ENCODE measurements at places on chromosomes 5 and 9. TPM values are rescaled to one million over a fixed set of nuclear protein-coding genes. Genes with fewer than 3 reads are reported as not detected.

The LVRN gene
- 4.0 TPM for total RNA-seq

The OLFML2A gene
- 530 TPM for total RNA-seq

The PCDHA12 gene
- total RNA-seq = 0.16 TPM

The RASGEF1C gene
- total RNA-seq = not detected

The GPR21 gene
- not detected for total RNA-seq

The PCDHA13 gene
- total RNA-seq = 0.05 TPM

The TMEM174 gene
- not detected for total RNA-seq

The POLE3 gene
- 65.9 TPM for total RNA-seq

The TLR4 gene
- total RNA-seq = 7.9 TPM

The STKLD1 gene
- total RNA-seq = 2.2 TPM

The FRMPD1 gene
- 8.4 TPM for total RNA-seq

The MED22 gene
- total RNA-seq = 37.4 TPM

The ARHGEF39 gene
- not detected for total RNA-seq

The SURF1 gene
- 27.8 TPM for total RNA-seq

The RNF183 gene
- not detected for total RNA-seq

The OR13D1 gene
- total RNA-seq = not detected

The SUSD3 gene
- not detected for total RNA-seq

The PHYHD1 gene
- 10.0 TPM for total RNA-seq

The TRIM36 gene
- total RNA-seq = 16.9 TPM

The PCDHGB3 gene
- total RNA-seq = 1.8 TPM

The PLAC8L1 gene
- total RNA-seq = 0.88 TPM

The SLC45A2 gene
- total RNA-seq = 0.05 TPM

The TSSK1B gene
- not detected for total RNA-seq

The N4BP3 gene
- 4.8 TPM for total RNA-seq

The SPINK5 gene
- total RNA-seq = not detected

The F2RL1 gene
- total RNA-seq = not detected

The LCN15 gene
- total RNA-seq = not detected

The TMEFF1 gene
- total RNA-seq = 8.0 TPM

The NPR3 gene
- total RNA-seq = 1.1 TPM

The DNM1 gene
- not detected for total RNA-seq

The PCDHB2 gene
- total RNA-seq = 20.3 TPM

The DDX4 gene
- total RNA-seq = not detected

The BNC2 gene
- 32.4 TPM for total RNA-seq

The CD180 gene
- not detected for total RNA-seq

The VLDLR gene
- 13.9 TPM for total RNA-seq

The SPARC gene
- total RNA-seq = 4,598 TPM

The PRDM9 gene
- not detected for total RNA-seq

The MYOZ3 gene
- 0.40 TPM for total RNA-seq
